ENCODE measurements at places on chromosomes 6 and 20.

DNA sequence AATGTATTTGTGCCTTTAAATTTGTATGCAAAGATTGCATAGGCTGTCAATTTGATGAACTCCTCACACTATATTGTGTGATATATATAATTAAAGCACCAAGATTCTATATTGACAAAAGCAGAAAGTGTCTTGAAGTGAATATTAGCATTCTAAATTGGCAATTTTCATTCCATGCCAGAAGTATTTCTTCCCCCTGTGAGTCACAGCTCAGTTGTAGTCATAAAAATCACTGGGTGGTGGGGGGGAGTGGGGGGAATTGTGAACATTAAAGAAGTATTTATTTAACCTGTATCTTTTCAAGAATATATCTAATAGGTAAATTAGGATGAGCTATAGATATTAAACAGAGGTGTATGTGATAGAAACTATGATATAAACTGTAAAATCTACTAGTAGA, 3.1 kb upstream of the ARMC2 start:
- DNase-seq: no peak

DNA sequence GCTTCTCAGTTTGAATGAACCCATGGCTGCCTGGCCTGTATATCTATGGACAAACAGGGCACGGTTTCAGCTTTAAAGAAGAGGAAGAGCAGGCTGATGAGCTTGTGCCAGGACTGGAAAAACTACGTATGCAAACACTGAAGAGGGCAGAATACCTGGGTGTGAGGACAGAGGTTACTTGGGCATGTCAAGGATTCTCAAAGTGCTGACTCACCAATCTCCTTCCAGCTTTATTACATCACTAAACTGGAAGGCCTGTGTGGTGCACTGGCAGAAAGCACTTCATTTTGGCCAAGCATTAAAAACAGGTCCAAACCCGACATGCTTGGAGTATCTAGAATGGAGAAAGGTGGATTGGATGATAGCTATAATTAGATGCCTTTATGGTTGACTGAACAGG, 95.2 kb downstream of the GMPR start:
- no peak for DNase-seq

DNA sequence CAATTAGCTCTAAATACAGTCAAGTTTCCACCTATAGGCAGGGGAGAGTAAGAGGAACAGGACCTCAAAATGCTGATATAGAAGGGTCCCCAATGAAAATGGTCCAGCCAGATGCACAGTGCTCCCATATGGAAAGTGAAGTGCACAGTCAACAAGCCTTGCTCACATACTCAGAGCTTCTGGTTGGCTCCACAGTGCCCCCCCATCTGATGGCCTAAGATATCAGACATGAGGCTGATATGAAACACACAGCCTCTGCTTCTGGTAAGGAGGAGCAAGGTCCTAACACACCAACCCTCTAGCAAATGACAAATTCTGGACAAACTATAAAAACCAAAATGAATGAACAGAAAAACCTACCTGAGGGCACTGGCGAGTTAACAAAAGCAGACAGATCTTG, 111.4 kb upstream of the EMILIN3 start:
- no peak for DNase-seq

DNA sequence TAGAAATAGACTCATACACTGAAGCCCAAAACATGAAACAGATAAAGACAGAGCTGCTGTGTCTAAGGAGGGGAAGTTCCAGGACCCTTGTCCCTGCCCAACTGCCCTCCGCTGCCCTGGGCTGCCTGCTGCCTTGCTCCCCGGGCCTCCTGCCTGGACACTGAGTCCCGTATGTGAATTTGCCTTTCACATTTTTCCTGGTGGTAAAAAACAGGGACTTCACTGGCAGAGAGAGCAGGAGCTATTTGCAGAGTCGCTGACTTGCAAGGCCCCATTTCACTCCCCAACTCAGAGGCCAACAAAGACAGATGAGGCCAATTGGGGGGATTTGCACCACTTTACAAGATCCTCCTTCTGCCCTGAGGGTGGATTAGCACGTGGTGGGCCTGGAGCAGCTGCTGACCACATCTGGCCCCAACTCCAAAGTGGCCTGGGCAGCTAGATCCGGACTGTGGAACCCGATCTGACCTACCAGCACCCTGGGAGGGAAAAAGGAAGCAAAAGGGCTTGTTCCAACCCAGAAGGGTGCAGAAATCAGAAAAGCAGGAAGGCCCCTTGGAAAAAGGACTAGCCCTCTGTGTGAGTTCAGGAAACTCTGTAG, 61.4 kb downstream of the NOL4L start:
- no peak for DNase-seq

GRCh38 chr20:57568960-57569359, 8.1 kb downstream of the PCK1 start:
- DNase-seq: no peak

GRCh38 chr6:158765499-158766068, 53.6 kb downstream of the EZR start:
- no peak for DNase-seq

DNA sequence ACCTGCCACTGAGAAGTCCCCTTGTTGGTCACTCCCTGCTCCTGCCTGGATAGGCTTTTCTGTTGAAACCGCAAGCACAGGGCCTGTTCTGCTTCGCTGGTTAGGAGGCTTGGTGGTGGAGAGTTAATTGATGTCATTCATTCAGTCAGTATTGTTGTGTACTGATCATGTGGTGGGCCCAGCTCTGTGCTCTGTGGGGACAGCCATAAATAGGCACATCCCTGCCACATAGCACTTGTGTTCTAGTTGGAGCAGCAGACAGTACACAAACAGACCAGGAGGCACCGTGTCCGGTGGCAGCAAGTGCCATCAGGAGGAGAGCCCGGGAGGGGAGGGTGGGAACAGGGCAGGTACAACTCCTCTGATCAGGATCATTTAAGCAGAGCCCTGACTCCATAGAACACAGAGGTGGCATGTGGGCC, 155.2 kb upstream of the INSM1 start:
- DNase-seq: no peak

DNA sequence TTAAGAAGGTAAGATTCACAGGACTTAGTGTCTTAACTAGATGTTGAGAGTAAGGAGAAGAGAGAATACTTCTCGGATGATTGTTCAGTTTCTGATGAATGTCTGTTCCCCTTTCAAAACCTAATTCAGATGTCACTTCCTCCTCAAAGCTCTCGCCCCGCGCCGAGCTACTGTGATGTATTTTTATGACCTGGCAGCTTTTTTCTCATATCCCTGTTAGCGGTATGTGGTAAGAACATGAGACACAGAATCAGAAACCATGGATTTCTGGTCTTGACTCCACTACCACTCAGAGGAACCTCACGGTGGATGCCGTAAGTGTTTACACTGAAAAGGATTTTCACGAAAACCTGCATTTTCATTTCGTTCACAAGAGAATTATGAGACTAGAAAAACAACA, 48.4 kb downstream of the CEP43 start:
- DNase-seq: no peak

DNA sequence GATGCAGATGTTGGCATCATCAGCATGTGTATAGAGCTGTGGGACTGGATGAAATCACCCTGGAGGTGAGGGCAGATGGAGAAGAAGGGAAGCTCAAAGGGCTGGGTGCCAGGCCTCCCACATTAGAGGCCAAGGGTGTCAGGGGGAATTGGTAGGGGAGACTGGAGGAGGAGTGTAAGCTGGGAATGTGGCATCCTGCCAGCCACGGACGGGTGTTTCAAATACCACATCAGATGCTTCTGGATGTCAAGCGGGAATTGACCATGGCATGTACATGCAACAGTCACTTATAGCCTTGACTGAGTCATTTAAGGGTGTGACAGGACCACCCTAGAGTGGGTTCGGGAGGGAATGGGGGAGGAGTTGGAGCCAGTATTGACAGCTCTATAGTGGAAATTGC, 9.6 kb downstream of the ERGIC3 start:
- DNase-seq: no peak

DNA sequence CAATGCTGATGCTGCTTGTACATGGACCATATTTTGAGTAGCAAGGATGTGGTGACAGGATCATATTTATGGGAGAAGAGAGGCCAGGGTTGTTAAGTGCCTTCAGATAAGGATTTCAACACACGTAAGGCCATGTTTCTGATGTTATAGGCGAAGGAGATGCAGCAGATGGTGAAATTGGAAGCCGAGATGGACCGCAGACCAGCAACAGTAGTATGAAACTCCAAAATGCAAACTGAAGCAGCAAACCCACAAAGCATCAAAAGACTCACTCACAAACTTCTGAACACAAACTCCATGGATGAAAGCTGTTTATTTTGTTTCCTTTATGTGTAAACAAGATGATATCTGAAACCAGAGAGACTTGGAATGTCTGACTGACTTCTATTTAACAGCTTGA, 35.6 kb upstream of the LAMP5 start:
- no peak for DNase-seq

- DNase-seq: no peak
These were observed 51.9 kb upstream of the NFATC2 start for GRCh38 chr20:51594236-51595057.

GRCh38 chr6:26304797-26305640, 60.0 kb upstream of the BTN3A2 start:
- peak; percentile 78 for DNase-seq

- no peak for DNase-seq
These were observed 74.0 kb downstream of the PPP1R3G start for GRCh38 chr6:5159162-5159561.

DNA sequence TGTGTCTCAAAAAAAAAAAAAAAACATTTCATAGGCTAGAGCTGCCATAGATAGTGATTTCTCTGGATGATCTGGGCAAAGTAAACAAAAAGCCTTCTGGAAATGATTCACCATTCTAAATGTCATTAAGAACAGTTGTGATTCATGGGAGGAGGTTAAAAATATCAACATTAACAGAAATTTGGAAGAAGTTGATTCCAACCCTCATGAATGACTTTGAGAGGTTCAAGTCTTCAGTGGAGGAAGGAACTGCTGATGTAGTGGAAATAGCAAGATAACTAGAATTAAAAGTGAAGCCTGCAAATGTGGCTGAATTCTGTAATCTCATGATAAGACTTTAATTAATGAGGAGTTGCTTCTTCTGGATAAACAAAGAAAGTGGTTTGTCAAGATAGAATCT, 26.8 kb upstream of the MMP24 start:
- no peak for DNase-seq

DNA sequence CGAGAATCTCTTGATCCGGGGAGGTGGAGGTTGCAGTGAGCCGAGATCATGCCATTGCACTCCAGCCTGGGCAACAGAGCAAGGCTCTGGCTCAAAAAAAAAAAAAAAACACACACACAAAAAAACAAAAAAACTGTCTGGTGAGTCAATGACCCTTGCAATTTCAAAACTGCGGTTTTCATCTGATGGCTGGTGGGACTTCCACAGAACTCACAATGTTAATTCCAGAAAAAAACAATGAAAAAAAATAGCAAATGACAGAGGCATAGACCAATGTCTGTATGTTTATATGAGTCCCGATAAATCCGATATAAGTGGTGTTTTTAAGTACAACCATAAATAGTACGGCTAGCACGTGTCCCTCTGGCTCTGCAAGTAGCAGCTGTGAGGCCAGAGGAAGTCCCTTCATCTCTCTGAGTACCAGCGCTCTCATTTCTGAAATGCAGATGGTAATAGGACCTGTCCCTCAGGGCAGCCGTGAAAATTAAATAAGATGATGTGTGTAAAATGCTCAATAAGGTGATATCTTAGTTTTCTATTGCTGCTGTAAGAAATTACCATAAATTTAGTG, 21.9 kb upstream of the PTPN1 start:
- DNase-seq: no peak

GRCh38 chr6:3263096-3263495, 4.3 kb downstream of the PSMG4 start:
- DNase-seq: no peak

DNA sequence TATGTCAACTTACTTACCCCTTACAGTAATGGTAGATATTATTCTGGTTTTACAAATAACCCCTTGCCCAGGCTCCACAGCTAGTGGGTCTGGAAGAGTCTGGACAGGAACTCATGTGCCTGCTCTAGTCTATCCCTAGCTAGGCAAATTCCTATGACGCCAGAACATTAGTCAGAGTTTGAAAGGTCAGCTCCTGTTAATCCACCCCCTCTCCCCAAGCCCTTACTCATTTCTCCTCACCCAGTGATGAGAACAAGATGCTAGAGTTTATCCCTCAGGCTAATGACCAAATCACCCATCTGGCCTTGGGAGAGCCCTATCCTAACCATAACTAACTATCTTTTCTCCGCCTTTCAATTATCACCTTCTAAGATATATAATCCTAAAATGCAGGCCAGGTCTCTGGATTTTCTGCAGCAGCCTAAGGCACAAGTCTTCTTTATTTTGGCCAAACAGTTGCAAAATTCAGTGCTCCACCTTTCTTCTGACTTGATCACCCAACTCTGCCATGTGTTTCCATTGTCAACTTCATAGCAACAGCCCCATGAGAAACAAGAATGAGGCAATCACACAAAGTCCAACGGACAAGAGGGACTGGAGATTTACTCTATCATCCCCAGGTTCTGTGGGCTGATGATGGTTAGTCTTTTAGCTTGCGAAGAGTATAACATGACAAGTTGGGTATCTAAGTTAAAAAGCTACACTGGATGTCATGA, 113.3 kb downstream of the TASP1 start:
- peak; percentile 97 for DNase-seq

DNA sequence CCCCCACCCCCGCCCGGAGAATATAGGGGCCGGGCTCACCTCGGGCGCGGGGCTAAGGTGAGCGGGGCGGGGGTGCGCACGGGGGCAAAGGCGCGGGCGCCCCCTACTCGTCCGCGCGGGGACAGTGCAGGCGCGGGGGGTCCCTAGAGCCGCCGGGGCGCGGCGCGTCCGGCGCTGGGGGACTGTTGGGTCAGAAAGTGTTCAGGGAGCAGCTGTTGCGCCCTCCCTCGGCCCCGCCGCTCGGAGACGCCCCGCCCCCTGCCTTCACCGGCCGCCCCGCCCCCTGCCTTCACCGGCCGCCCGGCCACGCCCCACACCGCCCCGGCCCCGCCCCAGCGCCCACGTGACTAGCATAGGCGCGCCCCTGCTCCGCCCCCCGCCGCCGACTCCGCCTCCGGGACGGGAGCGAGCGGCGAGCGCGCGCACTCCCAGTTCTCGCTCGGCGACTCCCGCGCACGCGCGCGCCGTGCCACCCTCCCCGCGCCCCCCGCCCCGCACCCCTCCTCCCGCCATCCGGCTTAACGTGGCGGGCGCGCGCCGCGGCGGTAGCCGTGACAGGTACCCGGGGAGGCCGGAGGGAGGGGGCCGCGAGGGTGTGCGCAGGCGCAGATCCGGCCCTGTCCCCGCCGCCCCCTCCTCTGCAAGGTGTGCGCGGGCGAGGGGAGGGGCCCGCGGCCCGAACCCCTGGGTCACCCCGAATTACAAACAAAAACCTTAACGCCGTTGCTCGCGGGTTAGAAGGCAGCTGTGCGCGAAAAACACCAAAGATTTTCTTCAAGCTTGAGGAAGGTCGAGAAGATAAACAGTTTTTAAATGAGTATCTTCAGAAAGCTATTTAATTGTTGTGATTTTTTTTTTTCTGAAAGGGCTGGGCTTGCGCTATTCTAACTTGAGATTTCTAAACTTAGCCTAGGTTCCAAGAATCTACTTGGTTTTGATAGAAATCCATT, 704 bp upstream of the ZNF217 start:
- no peak for DNase-seq
